ENCODE measurements at places on chromosomes 7 and 10. TPM values are rescaled to one million over a fixed set of nuclear protein-coding genes. Genes with fewer than 3 reads are reported as not detected.
A peak's percentile ranks its signal among the peaks of the same experiment; 100 is the strongest.

Gene CPA5
- not detected for total RNA-seq

Gene BMPER
- 5.8 TPM for total RNA-seq

DNA sequence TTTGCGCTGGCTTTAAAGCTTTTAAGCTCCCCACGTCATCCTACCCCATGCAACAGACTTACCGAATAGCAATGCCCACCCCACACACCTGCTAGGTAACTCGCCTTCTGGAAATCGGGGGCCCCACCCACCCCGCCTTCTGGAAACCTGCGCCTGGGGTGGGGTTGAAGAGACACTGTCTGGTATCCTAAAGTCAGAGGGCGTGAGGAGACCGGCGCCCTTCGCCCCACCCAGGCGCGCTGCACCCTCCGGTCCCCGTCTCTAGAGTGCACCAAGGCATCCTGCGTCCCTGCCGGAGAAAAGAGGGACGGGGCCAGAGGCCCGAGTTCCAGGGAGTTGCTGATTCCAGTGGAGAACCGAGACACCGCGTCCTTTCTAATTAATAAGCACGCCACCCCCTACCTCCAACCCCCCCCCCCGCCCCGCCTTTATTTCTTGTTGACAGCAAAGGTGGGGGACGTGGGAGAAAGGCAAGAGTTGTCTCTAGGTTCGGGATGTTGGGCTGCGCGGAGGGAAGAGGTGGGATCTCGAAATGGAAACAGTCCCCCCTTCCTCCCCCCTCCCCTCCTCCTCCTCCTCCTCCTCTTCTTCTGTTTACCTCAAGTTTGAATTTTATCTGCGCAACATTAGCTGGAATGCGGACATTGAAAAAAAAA is 220.9 kb upstream of the MKLN1 start:
- DNase-seq, result no peak

GRCh38 chr10:5960070-5960972 is 17.0 kb downstream of the IL15RA start:
- DNase-seq, result peak; percentile 46

DNA sequence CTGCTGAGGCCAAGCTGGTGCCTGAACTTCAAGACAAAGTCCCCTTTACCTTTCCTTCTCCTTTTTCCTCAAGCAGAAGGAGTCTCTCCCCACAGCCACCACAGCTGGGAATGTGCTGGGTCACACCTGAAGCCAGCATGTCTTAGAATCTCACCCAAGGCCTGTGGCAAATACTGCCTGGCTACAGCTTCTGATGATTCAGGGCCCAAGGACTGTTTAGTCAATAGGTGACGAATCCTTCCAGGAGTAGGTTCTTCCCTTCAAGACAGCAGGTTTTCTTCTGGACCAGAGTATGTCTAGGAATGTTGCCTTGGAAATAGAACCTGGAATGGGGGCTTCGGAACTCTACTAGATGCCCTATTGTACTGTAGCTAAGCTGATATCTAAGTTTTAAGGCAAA is 374.6 kb downstream of the KIF20B start:
- no peak for DNase-seq

Gene HHEX
- total RNA-seq, result 1.3 TPM

Measured in fibroblast of villous mesenchyme (primary cell).